Stimulated activated CD8-positive, alpha-beta memory T cell treated with anti-CD3 and anti-CD28 coated beads, Interleukin-7, amount 100 ng/mL, for 48 hours (primary cell): ENCODE measurements at places on chromosomes 2 and 18.
A peak's percentile ranks its signal among the peaks of the same experiment; 100 is the strongest.

GRCh38 chr2:78718473-78718872, 307.0 kb upstream of the REG3G start:
- no peak for DNase-seq

DNA sequence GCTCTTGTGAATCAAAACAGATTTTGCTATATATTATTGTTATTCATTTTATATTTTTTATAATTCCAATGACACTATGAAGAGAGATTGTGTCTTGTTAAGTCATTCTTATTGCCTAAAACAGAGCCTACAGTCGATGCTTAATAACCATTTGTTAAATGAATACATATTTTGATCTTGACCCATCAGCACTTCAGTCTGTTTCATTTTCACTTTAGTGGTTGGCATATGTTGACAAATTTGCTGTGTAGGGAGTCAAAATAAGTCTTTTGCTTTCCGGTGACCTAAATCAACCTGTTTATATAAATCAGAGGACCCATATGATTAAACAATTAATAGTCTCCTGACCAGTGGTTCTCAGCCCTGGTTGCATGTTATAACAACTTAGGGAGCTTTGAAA, 97.1 kb downstream of the TXNL1 start:
- DNase-seq = no peak

- no peak for DNase-seq
Measured at GRCh38 chr2:80496775-80497174, 192.2 kb upstream of the LRRTM1 start.

DNA sequence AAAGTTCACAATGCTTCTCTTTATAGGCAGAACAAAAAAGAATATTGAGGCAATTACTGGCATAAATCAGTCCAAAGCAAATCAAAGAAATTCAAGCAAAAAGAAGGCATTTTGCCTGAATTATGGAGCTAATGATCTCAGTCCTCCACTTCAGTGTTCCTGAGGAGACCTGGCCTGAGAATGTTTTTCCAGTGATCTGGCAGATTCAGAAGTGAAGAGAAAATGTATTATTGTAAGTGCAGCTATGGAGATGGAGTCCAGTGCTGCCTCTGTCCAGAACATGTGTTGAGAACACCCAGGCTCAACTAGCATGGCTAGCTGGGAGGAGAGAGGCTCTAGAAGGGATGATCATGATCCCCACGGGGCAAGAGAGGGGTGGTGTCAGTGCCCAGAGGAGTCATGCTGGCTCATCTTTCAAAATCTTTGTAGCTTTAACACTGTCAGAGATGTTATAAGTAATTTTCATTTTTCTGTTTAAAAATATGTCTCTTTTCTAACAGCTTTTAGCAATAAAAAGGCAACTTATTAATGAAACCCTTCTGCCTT, 367.0 kb upstream of the RAB12 start:
- no peak for DNase-seq

DNA sequence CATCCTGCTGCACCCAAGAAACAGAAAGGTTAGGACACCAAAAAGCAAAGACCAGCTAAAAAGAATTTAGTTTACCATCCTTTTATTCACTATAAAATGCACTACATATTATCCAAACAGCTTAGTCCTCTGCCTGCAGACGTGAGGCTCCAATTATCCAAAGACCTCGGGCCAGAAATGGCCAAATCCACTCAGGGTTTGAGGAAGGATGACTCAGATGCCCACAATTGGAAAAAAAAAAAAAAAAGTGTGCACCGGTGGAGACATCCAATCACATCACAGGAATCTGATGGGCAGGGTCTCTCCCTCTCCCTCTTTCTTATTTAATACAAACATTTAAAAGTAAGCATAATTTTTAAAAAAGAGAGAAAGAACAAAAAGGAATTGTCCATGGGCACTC, 65.7 kb downstream of the TRABD2A start:
- DNase-seq = no peak

DNA sequence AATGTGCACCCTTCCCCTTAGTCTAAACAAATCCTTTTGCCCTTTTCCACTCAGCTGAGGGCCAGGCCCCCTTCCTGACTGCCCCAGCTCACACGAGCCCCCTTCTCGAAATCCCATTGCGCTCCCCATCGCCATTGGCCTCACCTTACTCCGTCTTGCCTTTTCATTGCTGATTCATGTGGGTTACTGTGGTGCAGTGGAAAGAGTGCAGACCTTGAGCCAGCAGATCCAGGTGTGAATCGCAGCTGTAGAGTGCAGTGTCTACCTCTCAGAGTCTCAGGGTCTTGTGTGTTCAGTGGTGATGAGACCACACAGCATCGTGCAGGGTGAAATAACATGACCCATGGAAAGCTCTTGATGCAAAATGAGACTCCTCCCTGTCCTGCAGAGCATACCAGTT, 132.4 kb upstream of the APCDD1 start:
- no peak for DNase-seq

DNA sequence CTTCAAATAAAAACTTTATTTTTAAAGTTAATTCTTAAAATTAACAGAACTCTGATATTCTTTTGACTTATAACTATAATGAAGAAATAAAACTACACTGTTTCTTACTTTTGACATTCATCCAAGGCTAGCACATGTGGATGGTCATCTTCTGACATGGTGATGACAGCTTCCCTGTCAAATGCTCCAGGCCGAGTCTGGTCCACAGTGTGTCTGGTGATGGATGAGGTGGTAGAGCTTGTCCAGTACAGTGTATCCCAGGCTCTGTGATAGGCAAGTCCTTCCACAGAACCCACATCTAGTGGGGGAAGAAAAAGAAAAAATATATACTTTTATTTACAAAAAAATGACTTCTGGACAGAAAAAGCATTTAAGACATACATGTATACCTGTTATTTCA, 1529.5 kb downstream of the LRP1B start:
- no peak for DNase-seq

DNA sequence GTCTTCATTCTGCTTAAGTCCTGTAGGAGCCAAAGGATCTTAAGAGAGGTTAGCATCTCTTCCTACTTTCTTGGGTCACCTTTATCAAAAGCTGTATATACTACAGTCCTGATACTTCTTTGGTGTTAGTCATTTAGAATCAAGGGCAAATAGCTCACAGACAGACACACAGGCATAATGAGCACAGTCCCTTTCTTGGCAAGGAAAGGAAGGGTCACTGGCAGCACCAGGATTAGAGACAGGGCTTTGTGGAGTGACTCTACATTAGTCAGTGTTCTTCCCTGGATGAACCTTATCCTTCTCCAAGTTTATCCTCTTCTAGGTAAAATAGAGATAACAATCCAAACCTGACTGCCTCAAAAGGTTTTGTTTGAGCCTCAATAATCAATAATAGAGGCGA, 40.0 kb upstream of the NCKAP5 start:
- no peak for DNase-seq

GRCh38 chr2:232876978-232877441, 6.9 kb downstream of the SNORC start:
- no peak for DNase-seq

- no peak for DNase-seq
Measured at GRCh38 chr2:217652761-217653639, 349.8 kb downstream of the TNS1 start.

- DNase-seq = no peak
Measured at GRCh38 chr18:78607784-78608183, 371.8 kb upstream of the SALL3 start.

DNA sequence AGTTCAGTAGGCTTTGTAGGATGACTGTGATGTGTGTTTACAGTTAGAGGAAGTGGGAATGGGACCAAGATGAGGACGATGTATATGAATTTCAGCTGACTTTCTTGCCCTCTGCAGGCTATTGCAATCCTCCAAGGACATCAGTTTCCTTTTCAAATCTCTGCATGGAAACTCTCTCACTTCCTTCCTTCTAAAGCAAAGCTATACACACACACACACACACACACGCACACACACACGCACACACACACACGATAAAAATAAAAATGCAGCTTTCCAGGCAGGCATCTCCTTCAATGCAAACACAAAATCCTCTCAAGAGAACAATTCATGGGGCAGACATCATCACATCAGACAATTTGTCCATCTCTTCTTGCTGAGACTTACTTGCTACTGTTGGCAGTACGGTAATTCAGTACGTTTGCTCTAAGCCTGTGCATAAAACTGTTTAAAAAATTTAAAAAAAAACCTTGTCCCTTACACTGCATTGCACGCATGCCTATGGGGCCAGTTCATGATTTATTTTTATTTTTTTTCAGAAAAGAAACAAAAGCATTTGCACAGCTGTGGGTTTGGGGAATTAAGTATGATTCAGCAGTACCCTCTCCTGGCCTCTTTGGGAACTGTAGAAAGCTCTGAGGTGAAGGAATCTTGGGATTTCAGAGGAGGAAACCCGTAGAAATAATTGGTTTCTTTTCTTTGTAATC, 27.1 kb upstream of the ICOS start:
- no peak for DNase-seq

GRCh38 chr2:126808929-126809328, 89.8 kb upstream of the TEX51 start:
- DNase-seq = no peak

GRCh38 chr2:73333564-73333963, 40.2 kb upstream of the EGR4 start:
- DNase-seq = no peak

- no peak for DNase-seq
Measured at GRCh38 chr2:195594248-195594647, 62.8 kb upstream of the SLC39A10 start.

DNA sequence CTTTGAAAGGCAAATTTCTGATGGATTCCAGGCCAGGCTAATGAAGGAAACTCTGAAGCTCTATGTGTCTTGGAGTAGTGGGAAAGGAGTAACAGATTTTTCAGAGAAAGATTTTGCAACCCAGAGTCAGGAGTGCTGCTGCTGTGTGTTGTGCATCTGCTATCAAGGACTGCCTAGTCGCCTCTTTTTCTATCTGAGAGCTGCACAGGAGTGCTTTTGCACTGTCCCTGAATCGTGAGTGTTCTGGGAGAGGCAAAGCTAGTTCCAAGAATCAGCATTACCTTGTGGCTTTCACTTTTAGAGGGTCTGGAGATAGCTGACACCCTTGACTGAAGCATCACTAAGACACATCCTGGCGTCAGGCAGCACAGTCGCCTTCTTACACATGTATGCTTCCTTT, 336.4 kb downstream of the PARD3B start:
- DNase-seq = peak; percentile 2

DNA sequence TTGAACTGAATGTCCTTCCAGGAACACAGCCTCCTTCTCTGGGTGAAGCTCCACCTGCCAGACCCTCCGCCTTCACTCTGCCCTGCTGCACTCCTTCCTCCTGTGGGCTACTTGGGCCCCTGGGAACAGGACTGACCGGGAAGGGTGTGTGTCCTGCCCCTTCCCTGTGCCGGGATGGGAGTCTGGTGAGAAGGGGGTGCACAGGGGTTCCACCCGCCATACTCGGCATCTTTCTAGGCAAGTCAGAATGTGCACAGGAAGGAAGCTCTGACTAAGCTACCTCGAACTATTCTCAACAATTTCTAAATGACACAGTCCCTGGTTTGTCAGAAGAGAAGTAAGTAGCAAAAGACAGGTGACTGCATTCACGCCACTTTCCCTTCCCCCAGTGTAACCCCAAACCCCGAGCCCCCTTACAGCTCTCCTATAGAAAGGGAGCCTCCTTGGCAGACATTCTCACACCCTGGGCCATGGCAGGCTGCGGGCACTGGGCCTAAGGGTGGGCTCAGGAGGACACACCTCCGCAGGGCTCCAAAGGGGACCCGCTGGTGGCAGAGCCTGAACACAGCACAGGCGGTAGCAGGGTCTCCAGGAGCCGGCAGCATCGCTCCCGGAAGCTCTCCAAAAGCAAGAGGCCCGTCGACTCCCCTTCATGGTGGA, 184.1 kb downstream of the HDAC4 start:
- peak; percentile 16 for DNase-seq

GRCh38 chr2:173868406-173868805, 96.8 kb downstream of the SP3 start:
- no peak for DNase-seq

- no peak for DNase-seq
Measured at GRCh38 chr18:62637403-62637802, 77.9 kb upstream of the PHLPP1 start.

DNA sequence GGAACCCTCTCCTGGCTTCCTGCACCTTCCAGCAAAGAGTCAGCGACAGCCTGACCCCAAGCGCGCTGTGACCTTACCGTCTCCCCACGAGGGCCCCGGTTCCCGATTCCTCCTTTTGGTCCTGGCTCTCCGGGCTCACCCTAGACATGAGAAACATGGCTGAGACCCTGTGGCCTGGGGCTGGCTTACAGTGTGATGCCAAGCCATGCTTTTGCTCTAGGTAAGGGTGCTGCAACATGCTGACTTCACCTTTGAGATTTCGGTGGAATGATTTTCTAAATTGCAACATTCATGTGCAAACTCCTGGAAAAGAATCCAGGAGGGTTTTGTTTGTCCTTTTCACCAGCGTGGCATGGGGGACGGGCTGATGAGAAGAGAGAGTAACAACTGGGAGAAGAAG, 63.9 kb downstream of the COL6A3 start:
- no peak for DNase-seq

GRCh38 chr2:20620696-20621365, 30.1 kb downstream of the HS1BP3 start:
- DNase-seq = no peak

DNA sequence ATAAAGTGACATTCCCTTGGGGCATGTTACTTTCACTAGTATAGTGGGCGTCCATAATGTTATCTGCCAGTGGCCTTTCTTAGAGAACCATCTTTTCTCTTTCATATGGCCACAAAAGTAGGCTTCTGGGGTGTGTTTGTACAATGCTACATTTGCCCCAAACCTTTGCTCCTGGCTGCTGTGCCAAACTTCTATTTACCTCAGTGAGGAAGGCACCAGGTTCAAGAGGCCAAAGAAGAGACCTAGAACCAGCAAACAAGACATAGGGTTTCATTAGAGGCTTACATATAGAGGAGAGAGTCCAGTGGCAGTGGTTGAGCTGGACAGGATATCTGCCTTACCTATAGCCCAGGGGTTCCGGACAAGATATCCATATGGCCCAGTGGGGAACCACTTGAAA, 48.5 kb downstream of the CPO start:
- DNase-seq = no peak

DNA sequence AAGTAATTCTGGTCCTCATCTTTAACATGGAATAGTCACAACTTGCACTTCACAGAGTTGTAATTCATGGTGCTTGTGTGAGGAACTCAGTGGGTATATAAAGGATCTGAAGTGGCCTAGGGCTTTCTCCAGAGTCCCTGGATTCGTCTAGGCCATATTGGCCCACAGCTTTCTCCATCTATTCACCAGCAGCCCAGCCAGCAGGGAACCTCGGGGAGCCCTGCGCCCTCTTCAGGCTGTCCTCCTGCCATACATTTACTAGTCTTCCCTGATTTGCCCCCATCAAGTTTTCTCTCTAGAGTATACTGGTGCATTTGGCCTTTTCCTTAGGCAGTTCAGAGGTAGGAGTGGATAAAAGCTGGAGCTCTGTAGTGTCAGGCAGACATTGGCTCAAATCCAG, 278.3 kb downstream of the MYCN start:
- DNase-seq = no peak

DNA sequence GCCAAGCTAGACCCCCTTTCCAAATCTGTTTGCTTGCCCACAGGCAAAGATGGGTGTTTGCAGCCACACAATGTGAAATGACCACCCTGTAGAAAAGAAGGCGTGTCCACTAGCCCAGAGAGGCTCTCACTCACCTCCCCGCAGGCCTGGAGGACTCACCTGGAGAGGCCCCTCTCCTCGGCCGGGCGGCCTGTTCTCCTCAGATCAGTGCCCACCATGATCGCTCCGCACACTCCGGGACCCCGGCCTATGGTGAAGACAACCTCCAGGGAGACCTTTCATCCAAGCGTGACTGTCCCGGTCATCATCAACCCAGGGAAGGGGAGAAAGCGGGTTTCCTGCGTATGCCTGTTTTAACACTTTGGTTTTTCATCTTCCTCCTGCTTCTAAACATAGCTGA, 328.7 kb upstream of the SALL3 start:
- no peak for DNase-seq
